ENCODE measurements at places on chromosomes 16 and 17. TPM values are rescaled to one million over a fixed set of nuclear protein-coding genes. Genes with fewer than 3 reads are reported as not detected.

The TPSG1 gene
- total RNA-seq: not detected

DNA sequence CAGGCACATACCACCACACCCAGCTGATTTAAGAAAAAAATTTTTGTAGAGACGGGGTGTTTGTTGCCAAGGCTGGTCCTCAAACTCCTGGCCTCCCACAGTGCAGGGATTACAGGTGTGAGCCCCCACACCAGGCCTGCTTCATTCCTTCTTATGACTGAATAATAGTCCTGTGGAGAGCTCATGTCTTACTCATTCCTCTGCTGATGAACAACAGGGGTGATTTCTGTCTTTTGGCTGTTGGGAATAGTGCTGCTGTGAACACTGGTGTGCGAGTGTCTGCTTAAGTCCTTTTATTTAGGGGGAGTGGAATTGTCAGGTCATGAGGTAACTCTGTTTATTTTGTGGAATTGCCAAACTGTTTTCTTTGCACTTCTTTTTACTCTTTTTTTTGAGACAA lies 2.7 kb upstream of the CTRB1 start:
- no peak for DNase-seq

DNA sequence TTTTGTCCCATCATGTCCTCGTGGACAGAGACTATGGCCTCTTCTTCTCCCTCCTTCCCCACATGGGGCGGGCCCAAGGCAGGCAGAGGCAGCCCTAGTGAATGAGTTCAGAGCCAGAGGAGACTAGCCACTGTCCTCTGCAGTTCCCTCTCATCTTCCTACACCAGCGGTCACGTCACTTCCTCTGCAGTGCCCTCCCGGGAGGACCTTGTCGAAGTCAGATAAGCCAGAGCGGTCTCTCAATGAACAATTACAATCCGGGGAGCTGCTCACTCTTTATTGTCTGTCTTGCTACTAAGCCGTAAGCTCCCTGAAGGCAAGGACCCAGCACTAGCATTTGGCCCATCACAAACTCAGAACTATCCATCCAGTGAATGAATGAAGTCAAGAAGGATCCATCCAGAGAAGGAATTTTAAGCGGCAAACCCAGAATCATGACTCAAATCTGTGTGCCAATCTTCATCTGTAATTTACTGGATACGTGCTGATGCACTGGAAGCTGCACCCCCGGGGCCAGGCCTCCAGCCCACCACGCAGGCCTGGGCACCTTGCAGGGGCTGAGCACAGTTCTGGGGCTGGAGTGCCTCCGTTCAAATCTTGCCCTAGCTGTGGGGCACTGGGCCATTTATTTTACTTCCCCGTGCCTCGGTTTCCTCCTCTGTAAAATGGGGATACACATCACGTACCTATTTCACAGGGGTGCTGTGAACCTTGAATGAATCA lies 18.1 kb downstream of the ZNF423 start:
- no peak for DNase-seq

GRCh38 chr16:56262551-56263245 lies 71.4 kb downstream of the GNAO1 start:
- DNase-seq: no peak

DNA sequence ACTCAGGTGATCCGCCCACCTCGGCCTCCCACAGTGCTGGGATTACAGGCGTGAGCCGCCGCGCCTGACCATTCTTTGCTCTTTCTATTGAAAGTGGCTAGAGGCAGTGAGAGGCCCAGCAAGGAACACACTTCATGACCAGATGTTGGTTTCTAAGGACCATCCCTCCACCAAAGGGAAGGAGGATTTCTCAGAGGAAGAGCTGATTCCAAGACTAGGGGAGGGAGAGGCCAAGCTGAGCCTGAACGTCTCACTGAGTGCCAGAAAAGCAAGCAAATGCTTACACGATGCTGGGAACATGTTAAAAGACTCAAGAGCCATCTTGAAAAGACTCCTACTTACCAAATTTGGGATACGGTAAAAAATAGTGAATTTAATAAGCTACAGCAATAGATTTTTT lies 79.2 kb downstream of the MRM3 start:
- no peak for DNase-seq

DNA sequence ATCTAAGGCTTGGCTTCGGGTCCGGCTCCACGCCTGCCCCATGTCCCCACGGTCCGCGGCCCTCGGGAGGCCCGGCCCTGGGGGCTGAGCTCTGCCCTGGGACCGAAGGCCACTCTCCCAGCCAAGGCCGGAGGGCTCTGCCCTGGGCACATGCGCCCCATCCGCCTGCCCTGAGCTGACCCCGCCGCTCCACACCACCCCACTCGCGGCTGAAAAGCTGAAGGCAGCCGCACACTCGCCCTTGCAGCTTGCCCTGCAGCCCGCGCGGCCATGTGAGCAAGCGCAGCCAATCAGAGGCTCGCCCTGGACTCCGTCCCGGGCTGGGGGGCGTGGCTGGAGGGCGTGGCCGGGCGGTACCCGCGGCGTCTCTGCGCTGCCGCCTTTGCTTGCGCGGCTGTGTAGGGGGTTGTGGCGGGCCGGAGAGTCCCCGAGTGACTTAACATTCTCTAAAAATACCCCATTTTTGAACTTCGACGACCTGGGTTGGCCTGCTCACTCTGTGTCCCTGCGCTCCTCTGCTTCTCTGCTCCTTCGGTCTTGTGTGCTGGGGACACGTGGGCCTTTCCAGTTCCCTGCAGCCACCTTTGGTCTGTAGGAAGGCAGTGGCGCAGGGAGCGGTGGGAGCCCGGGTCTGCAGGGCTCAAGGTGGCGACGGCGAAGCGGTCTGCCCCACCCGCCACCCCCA lies 8.8 kb upstream of the MAP2K3 start:
- DNase-seq: peak; percentile 76

The RFWD3 gene
- total RNA-seq: 54.4 TPM

DNA sequence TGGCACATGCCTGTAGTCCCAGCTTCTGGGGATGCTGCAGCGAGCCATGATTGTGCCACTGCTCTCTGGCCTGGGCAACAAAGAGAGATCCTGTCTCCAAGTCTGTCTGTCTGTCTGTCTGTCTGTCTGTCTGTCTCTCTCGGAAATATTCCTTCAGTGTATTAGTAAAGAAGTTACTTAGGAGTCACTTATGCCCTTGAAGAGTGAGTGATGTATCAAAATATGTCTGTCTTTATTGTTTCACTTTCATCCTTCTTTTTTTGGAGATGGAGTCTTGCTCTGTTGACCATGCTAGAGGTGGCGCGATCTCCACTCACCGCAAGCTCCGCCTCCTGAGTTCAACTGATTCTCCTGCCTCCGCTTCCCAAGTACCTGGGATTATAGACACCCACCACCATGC lies 410.5 kb downstream of the WWOX start:
- no peak for DNase-seq
